ENCODE measurements at places on chromosomes 1 and 21.

- DNase-seq = no peak
Measured at GRCh38 chr1:201749059-201749690, 79.8 kb upstream of the IPO9 start.

- no peak for DNase-seq
Measured at GRCh38 chr1:221408117-221408803, 333.6 kb downstream of the DUSP10 start.

DNA sequence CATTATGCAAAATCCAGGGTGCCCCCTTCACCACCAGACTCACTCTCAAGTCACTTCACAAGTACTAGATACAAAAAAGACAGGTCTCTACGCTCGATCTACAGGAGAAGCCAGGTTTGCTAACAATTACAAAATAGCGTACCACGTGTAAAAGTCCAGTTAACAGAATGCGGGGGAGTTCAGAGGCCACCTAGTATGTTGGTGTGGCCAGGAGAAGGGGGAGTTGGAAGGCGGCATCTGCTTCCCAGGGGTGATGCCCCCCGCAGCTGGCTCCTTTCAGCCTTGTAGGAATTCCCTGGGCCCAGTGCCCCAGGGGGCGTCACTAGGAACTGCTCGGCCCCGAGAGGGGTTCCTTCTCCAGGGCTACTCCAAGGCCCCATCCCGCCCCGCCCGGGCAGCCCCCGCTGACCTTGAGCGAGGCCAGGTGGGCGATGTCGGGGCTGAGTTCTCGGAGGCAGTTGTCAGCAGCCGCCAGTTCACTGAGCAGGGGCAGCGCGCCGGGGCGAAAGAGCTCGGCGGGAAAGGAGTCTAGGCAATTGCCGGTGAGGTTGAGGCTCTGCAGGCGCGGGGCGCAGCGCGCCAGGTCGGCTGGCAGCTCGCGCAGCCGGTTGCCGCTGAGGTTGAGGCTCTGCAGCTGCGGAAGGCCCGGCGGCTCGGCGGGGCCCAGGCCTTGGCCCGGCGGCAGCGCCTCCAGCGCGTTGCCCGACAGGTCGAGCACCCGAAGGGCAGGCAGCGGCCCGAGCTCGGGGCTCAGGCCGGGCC is 664 bp downstream of the LRRC47 start:
- DNase-seq = no peak

- no peak for DNase-seq
Measured at GRCh38 chr1:10779841-10780240, 16.6 kb downstream of the CASZ1 start.

DNA sequence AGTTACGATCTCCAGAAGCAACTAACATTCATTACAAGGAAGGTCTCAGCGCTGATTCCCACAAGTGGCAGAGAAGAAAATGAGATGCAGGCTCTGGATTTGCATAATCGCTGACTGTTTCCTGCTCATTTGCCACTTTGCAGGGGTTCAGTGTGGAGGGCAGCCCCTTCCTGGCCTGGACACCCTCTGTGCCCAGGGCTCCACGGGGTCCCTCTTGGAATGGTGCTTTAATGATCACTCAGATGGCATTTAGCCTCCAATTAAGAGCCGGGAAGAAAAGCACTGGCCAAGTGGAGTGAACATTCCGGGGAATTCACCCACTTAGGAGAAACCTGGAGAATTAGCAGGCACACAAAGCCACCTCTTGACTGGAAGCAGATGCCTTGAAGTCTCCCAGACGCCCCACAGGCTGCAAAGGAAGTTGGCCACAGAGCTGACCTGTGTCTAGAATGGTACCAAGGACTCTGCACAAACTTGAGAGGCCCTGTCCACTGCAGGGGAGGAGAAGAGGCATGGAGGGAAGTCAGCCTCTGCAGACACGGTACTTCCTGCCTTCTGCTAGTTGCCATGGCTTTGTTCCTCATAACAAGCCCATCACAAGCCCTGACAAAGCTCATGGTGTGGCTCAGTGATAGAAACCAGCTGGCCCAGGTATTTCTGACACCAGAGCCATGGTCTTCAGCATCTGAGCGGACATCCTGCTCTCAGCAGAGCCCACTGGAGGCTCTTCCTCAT is 157.2 kb downstream of the KAZN start:
- DNase-seq = no peak

GRCh38 chr1:112477550-112477949 is 31.2 kb upstream of the WNT2B start:
- no peak for DNase-seq

DNA sequence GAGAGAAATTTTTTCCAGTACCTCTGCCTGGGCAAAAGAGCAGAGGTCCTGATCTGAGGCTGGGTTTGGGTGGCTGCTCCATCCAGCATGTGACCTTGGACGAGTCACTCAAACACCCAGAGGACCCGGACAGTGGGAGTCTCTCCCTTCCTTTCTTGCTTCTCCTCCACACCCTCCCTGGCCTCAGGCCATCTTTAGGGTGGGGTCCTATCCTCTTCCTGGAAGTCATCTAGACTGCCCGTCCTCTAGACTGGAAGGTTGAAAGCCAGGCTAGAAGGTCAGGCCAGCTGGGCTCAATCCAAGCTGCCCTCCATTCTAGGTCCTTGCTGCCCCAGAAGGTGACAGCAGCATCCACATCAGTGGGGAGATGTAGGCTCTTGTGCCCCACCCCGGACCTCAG is 599.5 kb downstream of the MATN1 start:
- DNase-seq = peak; percentile 51
